Endodermal cell (in vitro differentiated cells): ENCODE measurements at places on chromosomes 1 and 21.
A peak's percentile ranks its signal among the peaks of the same experiment; 100 is the strongest.

GRCh38 chr1:20366463-20367115 lies 75.9 kb downstream of the VWA5B1 start:
- DNase-seq, result peak; percentile 60

GRCh38 chr1:119740896-119741780 lies 27.6 kb downstream of the HMGCS2 start:
- DNase-seq, result no peak

GRCh38 chr1:53378932-53379661 lies 51.2 kb upstream of the LRP8 start:
- DNase-seq, result no peak

DNA sequence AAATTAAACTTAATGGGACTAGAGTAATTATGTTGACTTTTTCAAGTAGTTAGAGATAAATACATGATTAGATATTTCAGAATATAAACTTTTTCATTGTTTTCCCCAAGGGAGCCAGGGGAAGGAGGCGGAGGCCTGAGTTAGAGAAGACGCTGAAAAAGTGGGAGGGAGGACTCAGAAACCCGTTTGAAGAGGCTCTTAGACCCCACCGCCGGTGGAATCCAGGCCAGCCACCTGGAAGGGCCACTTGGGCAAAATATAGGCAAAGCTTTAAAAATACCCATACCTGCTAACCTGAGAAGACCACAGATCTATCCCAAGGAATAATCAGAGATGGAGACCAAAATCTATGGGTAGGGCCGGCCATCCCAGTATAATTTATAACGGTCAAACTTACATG lies 242.6 kb downstream of the PTPRU start:
- peak; percentile 25 for DNase-seq

DNA sequence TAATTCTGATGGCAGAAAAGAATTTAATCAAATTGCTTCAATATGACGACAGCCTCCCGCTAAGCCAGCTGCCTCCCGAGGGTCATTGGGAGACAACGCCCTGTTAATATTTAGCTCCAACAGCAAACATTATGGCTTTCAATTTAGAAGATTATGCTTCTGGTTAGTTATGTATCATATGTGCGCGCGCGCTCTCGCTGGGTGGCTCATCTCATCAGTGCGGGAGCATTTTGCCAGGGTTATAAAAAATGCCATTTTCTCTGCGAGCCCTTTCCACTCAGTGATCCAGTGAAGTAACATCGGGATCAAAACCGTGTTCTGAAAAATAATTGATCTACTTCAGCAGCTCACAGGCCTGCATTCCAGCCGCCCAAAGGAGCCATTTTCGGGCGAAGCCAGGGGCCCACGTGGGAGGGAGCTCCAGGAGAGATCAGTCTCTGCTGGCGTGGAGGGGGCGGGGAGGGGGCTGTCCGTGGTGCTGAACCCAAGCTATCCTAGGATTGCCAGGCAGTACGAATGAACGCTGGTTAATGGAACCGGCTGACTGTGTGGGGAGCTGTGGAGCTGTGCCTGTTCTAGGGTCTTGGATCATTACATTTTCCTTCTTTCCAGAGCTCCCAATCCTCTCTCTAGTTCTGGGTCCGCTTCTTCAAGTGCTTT lies 219.1 kb upstream of the ZC3H12A start:
- peak; percentile 97 for DNase-seq

DNA sequence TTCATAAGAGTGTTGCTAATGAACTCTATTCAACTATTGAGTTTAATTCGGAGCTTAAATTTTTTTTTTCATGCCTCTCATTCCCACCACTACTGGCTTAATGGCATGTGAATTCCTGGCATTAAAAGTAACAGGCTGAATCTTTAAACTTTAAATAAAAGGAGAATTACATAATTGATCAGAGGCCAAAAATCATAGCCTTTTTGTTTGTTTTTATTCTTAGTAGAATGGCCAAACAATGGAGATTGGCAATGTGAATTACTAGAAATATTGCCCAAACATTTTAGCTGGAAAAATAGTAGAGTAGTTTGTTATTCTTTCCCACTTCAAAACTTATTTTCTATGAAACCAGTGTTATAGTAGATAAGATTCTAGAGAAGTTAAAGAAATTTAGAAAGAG lies 25.1 kb upstream of the PDC start:
- no peak for DNase-seq

DNA sequence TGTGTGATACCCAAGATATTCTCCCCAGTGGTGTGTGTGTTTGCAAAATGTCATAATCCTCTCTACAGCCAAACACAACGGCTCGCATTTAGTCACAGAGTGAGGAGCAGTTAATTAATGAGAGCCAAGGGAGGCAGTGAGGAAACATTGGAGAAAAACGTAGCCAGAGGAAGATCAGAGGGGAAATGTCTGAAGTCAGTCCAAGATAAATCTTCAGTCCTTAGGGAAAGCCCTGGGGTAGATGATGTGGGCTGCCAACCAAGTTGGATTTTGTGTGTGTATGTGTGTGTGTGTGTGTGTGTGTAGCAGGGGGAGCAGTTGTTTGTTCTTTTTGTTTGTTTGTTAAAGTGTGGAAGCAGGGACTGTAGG lies 201.0 kb upstream of the PTBP2 start:
- no peak for DNase-seq

DNA sequence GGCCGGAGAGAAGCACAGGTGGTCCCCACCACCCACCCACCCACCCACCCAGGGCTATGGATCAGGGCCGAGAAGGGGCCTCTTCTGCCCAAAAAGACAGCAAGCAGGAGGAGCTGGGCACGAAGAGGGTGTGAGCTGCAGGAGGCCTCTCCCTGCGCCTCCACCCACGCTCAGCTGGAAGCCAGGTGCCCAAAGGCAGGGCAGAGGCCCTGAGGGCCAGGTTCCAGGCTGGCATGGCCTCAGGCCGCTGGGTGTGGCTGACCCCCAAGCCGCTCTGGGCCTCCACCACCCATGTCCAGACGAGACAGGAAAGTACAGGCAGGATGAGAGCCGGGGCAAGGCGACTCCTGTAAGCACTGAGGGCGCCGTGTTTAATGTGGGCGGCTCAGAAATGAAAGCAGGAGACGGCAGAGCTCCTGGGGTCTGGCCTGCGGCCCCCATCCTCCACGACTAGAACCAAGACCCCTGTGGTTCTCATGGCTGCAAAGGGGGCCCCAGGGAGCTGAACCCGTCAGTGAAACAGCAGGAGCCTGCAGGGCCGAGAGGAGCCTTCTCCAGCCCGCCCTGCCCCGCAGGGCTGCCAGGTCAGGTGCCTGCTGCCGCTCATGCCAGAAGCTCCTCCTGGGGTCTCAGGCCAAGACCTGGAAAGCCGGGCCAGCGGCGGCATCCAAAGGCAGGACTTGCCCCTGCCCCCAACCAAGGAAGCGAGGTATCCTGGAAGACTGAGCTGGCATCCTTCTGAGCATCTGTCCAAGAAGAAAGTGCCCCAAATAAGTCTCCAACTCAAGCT lies 56.0 kb downstream of the MEGF6 start:
- no peak for DNase-seq

DNA sequence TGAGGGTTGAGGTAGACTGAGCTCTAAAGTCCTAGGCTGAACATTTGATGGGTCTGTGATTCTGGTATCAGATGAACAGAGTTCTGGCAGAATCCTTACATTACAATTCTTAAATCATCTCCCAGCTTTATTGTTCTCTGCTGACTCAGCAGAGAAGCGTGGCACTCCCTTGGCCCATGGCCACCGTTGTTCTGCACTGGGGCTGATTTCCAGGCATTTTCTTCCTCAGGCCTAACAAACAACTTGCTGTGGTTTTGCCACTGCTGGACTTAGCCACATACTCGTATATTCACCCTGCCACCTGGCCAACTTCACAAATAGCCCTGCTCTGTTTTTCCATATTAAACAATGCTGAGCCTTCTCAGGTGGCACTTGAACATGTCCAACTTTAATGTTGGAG lies 223.2 kb downstream of the TNR start:
- no peak for DNase-seq

DNA sequence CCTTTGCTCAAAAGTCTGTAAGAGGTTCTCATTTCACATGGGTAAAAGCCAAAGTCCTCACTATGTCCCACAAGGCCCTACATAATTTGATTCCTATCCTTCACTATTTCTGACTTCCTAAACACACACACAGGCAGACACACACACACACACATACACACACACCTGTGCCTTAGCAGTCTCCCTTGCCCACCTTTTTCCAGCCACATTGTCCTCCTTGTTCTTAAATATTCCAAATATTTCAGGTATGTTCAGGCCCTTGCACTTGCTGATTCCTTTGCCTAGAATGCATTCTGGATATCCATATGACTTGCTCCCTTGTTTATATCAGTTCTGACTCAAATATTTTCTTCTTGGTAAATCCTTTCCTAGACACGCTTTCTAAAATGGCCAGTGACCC lies 54.6 kb downstream of the NTNG1 start:
- peak; percentile 74 for DNase-seq

GRCh38 chr1:211653293-211653692 lies 22.1 kb downstream of the NEK2 start:
- DNase-seq, result no peak

- no peak for DNase-seq
Measured at GRCh38 chr1:53288002-53288789, 39.7 kb downstream of the LRP8 start.

DNA sequence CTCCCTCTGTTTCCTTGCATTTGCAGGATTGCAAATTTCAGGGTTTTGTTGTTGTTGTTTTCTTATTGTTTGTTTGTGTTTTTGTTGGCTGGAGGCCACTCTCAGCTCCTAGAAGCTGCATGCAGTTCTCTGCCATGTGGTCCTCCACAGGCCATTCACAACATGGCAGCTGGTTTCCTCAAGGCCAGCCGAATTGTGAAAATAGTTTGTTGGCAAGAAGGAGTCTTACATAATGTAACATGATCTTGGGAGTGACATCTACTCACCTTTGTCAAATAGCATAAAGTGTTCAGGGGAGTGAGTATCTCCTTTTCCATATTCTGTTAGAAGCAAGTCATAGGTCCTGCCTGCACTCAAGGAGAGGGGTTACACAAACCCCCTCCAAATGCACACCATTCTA lies 10.6 kb upstream of the UAP1 start:
- DNase-seq, result no peak

- no peak for DNase-seq
Measured at GRCh38 chr1:118169016-118169415, 16.0 kb downstream of the SPAG17 start.

GRCh38 chr1:54989473-54989872 lies 9.0 kb downstream of the TMEM61 start:
- DNase-seq, result no peak

DNA sequence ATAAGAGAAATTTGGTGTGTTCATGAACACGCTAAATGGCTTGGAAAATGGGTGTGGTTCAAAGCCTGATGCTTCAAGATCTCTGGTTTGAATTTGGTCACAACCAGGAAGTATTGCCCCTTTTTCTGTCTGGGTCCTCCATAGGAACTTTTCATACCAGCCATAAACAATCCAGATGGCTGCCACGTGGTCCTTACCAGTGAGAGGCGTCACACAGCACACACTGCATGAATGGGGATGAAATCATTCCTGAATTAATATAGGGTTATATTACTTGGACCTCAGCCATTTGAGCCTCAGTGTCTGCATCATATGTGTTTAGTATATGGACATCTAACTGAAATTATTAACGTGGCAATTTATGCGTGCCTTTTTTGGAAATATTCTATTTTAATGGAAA lies 64.0 kb downstream of the PRRX1 start:
- no peak for DNase-seq

DNA sequence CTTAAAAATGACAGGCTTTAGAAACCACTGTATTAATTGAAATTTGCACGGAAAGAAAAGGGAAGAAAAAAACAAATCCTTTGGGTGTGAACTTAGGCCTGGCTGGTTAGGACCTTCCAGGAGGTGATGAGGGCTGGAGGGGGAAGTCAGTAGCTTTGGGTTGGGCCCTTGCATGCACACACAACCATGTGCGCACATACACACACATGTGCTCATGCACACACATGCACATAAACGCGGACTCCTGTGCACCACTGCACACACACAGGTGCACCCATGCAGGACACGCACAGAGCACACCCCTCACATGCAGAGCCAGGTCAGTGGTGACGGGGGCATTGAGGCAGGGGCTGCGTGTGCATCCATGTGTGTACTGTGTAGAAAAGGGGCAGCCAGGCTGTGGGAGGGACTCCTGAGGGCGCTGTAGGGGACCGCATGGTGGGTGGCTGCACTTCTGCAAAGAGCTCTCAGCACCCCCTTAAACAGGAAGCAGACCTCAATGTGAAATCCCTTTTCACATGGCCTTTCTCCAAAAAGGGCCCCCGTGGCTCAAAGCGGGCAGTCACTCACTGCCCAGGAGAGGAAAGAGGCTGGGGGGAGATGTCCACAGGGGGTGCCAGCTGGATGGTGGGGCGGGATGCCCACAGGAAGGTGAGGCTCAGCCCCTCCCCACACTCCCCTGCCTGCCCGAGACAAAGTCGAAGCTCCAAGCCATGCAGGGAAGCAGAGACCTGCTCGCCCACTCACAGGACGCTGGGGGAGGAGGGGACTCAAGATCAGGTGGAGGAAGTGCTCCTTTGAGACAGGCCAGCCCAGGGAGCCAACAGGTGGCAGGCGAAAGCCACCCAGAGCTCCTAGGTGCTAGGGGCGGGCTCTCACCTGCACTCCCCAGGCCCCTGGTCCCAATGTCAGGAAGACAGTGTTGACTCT lies 95.2 kb downstream of the ITPKB start:
- no peak for DNase-seq

DNA sequence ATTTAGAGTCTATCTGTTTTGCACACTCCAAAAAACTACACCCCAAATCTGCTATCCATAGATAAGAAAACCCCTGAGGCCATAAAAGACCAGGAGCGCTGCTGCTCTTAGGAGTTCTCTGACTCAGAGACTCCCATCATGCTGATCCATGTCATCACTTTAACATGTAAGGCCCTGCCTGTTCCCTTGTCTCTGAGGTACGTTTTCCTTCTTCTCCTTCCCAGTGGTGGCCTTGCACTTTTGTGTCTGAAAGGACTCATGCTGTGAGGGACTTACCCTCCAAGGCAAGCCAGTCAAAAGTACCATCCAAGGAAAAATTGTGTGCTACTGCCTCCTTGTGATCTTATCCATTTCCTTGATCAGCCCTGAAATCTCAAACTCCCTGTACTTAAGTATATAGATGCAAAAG lies 427.4 kb upstream of the NCAM2 start:
- peak; percentile 88 for DNase-seq

GRCh38 chr1:229221106-229222019 lies 49.5 kb upstream of the RAB4A start:
- no peak for DNase-seq

GRCh38 chr1:153355445-153356071 lies 2.1 kb upstream of the S100A9 start:
- DNase-seq, result peak; percentile 89

GRCh38 chr1:66266350-66266749 lies 267.6 kb upstream of the SGIP1 start:
- DNase-seq, result no peak

GRCh38 chr1:94954263-94955220 lies 27.6 kb upstream of the CNN3 start:
- no peak for DNase-seq
